Activated CD4-positive, alpha-beta T cell treated with anti-CD3 and anti-CD28 coated beads, Interleukin-2, amount 10 ng/mL, durations not matched to agents 24 days and 14 days (primary cell): ENCODE measurements at places on chromosomes 16 and 17. TPM values are rescaled to one million over a fixed set of nuclear protein-coding genes. Genes with fewer than 3 reads are reported as not detected.

GRCh38 chr17:13560935-13561334 lies 40.8 kb downstream of the HS3ST3A1 start:
- no peaks in the 10 kb centered on the region for H3K36me3 ChIP-seq
- no peak overlapping the region for H3K27ac ChIP-seq
- peaks cover 2% of the 10 kb centered on the region for H3K27me3 ChIP-seq
- H3K4me3 ChIP-seq = no peak overlapping the region

DNA sequence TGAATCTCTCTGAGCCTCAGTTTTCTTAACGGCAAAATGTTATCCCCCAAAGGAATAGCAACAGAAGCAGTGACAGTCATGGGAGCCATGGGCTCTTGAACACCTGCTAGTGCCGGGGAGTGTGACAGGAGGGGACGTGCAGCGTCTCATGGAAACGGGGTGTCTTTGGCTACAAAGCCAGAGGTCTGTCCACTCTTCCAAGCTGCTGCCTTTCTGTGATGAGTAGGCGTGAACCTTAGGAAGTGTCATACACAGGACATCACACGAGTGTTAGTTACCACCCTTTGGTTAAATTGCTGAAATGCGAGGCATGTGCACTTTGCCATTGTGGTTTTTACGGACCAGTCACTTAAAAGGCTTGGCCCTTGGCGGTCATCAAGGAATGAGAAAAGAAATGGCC lies 93.4 kb downstream of the IRF8 start:
- no peak overlapping the region for H3K4me3 ChIP-seq
- H3K27ac ChIP-seq = peak overlapping the region; percentile 34
- no peak for DNase-seq
- peaks cover 57% of the 10 kb centered on the region for H3K4me1 ChIP-seq

GRCh38 chr16:89956505-89957215 lies 8.1 kb downstream of the DEF8 start:
- no peak overlapping the region for H3K4me3 ChIP-seq
- H3K36me3 ChIP-seq = peaks cover 1% of the 10 kb centered on the region
- no peak overlapping the region for H3K27ac ChIP-seq

DNA sequence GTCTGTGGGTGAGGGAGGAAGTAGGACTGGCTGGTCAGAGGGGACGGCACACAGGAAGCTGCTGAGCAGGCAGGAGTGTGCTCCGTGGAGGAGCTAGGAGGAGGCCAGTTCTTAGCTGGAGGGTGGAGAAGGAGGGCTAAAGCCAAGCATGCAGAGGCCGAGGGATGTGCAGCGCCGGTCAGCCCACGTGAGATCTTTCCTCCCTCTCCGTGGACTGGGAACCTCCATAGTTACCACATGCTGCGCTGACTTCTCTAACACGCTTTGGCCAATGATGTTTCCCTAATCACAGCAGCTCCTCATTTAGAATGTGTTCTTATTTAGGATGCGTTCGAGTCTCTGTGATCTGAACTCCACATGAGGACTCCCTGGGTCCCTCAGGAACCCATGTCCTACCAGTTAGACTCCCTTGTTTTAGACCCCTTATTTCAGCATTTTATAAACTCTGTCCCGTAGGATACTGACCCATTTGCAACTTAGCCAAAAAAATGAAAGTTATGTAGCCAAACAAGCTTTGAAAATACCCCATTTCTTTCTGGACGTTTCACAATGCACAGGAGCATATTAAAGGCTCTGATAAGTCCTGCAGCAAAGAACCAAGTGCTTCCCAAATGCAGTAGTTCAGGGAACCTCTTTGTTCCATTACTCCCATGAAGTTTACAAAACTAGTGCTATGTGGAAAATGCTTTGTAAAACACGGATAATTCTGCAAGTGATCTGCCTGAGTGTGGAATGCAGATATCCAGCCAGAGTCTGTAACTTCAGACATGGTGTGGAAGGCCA lies 51.4 kb downstream of the IRF8 start:
- H3K36me3 ChIP-seq = no peaks in the 10 kb centered on the region
- H3K27ac ChIP-seq = no peak overlapping the region
- DNase-seq = no peak
- peaks cover 36% of the 10 kb centered on the region for H3K4me1 ChIP-seq

- DNase-seq = peak; percentile 59
- no peaks in the 10 kb centered on the region for H3K27me3 ChIP-seq
- peaks cover 22% of the 10 kb centered on the region for H3K36me3 ChIP-seq
- H3K4me3 ChIP-seq = no peak overlapping the region
- peak overlapping the region; percentile 37 for H3K27ac ChIP-seq
Observed at GRCh38 chr17:2688351-2689342, 22.9 kb downstream of the CLUH start.

- peak overlapping the region; percentile 88 for H3K27ac ChIP-seq
- H3K4me3 ChIP-seq = peak overlapping the region; percentile 70
- peaks cover 3% of the 10 kb centered on the region for H3K36me3 ChIP-seq
Observed at GRCh38 chr16:79628988-79629387, 28.5 kb upstream of the MAF start.

GRCh38 chr17:4313221-4314114 lies 49.7 kb upstream of the ANKFY1 start:
- no peak for DNase-seq
- H3K27ac ChIP-seq = no peak overlapping the region
- peaks cover 31% of the 10 kb centered on the region for H3K4me1 ChIP-seq
- no peaks in the 10 kb centered on the region for H3K27me3 ChIP-seq
- no peaks in the 10 kb centered on the region for H3K36me3 ChIP-seq

DNA sequence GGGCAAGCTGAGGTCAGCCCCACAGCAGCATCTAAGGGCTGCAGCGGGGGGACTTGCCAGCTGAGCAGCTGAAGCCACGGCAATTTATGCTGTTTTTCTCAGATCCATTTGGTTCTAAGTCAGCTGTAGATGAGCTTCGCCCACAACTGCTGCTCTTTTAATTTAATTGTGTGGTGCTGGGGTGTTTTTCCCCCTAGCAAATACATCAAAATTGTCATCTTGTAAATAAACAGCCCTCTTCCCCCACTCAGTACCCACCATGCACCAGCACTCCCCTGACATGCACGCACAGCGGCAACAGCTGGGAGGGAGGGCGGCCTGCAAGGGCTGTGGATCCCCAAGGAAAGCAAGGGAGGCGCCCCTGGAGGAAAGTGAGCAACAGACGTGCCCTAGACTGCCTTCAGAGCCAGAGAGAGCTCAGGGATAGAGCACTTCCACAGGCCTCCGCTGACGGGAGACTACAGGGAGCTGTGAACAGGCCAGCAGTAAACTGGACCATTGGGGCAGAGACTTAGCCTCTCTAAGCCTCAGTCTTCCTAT lies 149.5 kb downstream of the TMEM132E start:
- DNase-seq = no peak
- H3K27me3 ChIP-seq = no peaks in the 10 kb centered on the region
- H3K4me1 ChIP-seq = no peaks in the 10 kb centered on the region
- no peak overlapping the region for H3K27ac ChIP-seq

DNA sequence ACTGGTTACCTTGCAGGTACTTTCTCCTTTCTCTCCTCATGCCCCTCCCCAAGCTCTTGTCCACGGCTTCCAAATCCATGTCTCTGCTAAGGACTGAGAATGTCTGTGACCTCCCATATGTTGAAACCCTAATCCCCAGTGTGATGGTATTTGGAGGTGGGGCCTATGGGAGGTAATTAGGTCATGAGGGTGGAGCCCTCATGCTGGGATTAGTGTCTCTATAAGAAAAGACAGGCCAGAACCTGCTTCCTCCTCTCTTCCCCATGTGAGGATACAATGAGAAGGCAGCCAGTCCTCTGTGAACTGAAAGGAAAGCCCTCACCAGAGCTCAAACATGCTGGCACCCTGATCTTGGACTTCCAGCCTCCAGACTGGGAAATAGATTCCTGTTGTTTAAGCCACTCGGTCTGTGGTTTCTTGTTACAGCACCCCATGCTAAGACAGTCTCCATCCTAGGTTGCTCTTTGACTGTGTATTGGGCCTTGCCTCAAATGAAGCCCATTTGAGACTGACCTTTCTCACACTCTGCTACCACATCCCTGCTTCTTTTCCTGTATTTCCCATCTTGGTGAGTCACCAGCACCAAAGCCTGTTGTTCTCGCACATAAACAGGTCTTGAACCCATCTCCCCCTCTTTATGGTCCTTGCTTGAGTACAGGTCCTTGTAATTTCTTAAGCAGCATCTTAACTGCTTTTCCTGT lies 135.0 kb downstream of the CDK5R1 start:
- no peak overlapping the region for H3K4me3 ChIP-seq
- H3K27me3 ChIP-seq = no peaks in the 10 kb centered on the region
- H3K27ac ChIP-seq = no peak overlapping the region
- no peaks in the 10 kb centered on the region for H3K36me3 ChIP-seq

DNA sequence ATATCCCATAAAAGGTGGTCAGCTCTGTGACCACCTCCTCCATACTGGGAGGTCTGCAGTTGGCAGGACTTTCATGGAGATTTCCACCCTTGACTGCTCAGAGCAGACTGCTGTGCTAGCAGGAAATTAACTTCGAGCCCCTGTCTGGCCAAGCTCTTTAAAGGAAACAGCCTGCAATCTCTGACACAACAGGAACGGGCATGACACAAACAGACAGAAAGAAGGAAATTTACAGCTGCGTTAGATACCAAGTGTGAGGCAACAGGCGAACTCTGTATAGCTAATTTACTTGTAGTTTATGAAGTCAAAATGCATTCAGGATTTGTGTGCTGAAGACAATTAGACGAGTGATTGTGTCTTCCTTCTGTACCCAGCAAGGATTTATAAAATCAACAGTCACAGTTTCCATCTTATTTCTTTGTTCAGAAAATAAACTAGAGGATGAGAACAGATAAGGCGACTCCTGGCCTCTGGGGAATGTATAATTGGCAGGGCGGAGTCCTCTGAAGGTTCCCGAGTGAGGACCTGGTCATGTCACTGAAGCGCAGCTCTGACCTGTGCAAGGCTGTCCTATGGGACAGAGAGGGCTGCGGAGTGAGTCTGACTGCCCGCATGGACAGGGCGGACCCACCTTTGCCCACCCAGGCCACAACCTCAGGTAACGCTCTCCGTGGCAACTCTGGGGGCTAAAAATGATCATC lies 16.1 kb downstream of the WIPI1 start:
- peaks cover 10% of the 10 kb centered on the region for H3K36me3 ChIP-seq
- H3K27me3 ChIP-seq = no peaks in the 10 kb centered on the region
- DNase-seq = no peak
- H3K4me1 ChIP-seq = peaks cover 47% of the 10 kb centered on the region

GRCh38 chr17:65028545-65028843 lies 28.0 kb downstream of the GNA13 start:
- no peak for DNase-seq
- H3K27me3 ChIP-seq = no peaks in the 10 kb centered on the region
- H3K27ac ChIP-seq = peak overlapping the region; percentile 92
- peaks cover 50% of the 10 kb centered on the region for H3K4me1 ChIP-seq
- H3K36me3 ChIP-seq = peaks cover 38% of the 10 kb centered on the region
- H3K4me3 ChIP-seq = peak overlapping the region; percentile 62

GRCh38 chr17:4840893-4841242 lies 7.7 kb downstream of the MINK1 start:
- DNase-seq = peak; percentile 69
- H3K36me3 ChIP-seq = peaks cover 31% of the 10 kb centered on the region
- H3K4me3 ChIP-seq = peak overlapping the region; percentile 63
- peaks cover 40% of the 10 kb centered on the region for H3K4me1 ChIP-seq

- no peaks in the 10 kb centered on the region for H3K4me1 ChIP-seq
- no peak for DNase-seq
- H3K4me3 ChIP-seq = no peak overlapping the region
- no peaks in the 10 kb centered on the region for H3K27me3 ChIP-seq
Observed at GRCh38 chr16:85202631-85203461, 90.6 kb upstream of the CIBAR2 start.

DNA sequence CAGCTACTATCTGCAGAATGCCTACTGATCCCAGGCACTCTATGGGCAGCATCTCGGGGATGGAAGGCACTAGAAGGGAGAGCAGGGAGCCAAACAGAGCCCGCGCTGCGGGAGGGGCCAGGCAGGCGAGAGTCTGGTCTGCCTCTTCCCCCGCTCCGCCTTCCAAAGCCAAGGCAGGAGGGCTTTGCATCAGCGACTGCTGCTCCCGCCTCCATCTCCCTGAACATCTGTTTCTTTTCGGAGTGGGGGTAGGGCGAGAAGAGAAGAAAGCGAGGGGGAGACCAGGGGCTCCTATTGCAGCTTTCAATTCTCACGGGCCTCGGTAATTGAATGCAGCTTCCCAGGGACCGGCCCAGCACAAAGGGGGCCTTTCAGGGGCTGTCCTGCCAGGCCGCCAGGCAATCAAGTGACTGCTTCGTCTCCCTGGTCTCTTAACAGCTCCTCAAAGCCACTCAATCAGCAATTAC lies 31.4 kb upstream of the CDC42EP4 start:
- no peaks in the 10 kb centered on the region for H3K27me3 ChIP-seq
- peaks cover 2% of the 10 kb centered on the region for H3K4me1 ChIP-seq
- no peak for DNase-seq
- no peak overlapping the region for H3K27ac ChIP-seq
- H3K36me3 ChIP-seq = no peaks in the 10 kb centered on the region
- H3K4me3 ChIP-seq = no peak overlapping the region

DNA sequence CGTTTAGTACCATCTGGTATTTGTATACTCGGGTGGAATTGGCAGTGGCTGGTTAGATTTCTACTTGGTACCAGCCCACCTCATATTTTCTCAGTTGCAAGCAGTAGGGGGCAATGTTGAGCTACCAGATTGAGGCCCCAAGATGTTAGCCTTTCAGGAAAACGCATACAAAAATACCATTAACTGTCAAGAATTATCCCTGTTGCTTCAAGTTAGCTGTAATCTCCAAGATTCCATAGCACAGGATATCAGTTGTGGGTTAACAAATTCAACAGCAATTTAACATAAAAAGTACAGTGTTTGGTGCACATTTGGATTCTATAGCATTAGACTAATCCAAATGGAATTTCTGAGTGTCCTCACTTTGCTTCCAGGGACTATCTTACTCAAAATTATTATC lies 188.2 kb downstream of the FTO start:
- H3K4me1 ChIP-seq = peaks cover 28% of the 10 kb centered on the region
- H3K4me3 ChIP-seq = no peak overlapping the region
- H3K27me3 ChIP-seq = no peaks in the 10 kb centered on the region
- DNase-seq = peak; percentile 89
- H3K27ac ChIP-seq = peak overlapping the region; percentile 58

GRCh38 chr16:30837904-30838303 lies 50.9 kb upstream of the ZNF629 start:
- no peak overlapping the region for H3K27ac ChIP-seq
- H3K36me3 ChIP-seq = no peaks in the 10 kb centered on the region
- no peak overlapping the region for H3K4me3 ChIP-seq
- no peak for DNase-seq
- H3K27me3 ChIP-seq = no peaks in the 10 kb centered on the region

The LRRC36 gene
- 0.23 TPM in 1 of 2 replicates, not detected in the other for total RNA-seq

The OR4D1 gene
- total RNA-seq = 0.07 and 0.14 TPM in 2 replicates

The SNAI3 gene
- 3.0 and 3.3 TPM in 2 replicates for total RNA-seq

The LIG3 gene
- 67.2 and 67.3 TPM in 2 replicates for total RNA-seq

The HES7 gene
- 1.5 and 2.1 TPM in 2 replicates for total RNA-seq
